ENCODE measurements at places on chromosomes 2 and 18.
A peak's percentile ranks its signal among the peaks of the same experiment; 100 is the strongest.

- DNase-seq, result no peak
Observed at GRCh38 chr18:74563999-74564398, 29.7 kb downstream of the CNDP1 start.

DNA sequence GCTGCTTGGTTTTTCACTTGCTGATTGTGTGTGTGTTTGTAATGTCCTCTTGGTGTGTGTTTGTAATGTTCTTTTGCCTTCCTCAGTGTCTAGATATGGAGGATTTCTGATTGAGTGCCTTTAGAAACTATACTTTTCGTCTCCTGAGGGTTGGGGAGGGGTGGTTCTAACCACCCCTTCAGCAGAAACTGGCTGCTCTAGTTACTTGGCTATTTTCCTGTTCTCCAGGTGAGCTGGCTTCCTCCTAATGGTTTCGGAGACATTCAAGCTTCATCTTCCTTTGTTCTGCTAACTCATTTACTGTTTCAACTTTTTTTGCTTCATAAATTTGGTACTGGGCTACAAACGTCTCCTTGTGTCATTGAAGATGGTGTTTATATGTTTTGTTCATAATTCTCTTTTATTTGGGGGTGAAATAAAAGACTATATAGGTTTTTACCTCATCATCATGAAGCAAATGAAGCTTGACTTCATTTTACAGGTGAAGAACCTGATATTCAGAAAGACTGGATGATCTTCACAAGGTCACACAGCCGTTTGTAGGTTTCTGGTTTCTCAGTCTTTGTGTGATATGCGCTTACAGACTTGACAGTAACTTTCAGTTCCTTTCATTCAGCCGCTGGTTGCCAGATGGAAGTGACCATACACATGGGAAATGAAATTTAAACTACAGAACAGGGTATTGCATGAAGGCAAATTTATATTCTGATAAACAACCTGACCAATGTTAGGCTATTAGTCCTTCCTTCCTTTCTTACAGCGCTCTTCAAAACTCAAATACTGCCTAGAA is 238.5 kb downstream of the GALR1 start:
- no peak for DNase-seq

DNA sequence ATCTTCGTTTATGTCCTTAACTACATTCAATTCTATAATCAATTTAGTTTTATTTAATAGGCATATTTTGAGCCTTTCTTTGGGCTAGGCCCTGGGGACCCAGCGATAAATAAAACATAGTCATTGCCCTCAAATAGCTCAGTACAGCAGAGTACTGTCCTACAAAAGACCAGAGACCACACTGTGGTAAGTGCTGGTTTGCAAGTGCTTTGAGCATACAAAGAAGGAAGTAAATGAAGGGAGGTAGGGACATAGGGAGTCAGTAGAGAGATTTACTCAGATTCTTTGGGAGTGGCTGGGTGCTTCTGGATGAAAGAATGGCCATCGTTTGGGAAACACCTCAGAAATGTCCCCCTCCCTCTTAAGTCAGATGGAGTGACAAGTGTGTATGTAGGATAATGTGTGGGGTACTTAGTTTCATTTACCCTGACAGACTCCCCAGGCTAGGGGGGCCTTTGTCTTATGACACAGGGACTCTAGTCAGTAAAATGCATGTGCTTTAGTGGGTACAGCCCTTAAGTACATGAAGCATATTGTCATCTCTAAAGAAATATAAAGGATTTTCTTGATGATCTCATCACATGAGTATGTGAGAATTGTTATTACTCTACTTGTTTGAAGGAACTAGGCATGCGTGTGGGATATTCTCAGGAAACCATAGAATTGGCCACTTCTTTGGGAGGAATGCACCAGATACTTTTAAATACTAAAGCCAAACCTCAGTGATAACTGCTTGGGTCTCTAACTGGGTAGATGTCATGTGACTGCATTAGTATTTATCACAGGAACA is 35.1 kb downstream of the MAPRE2 start:
- no peak for DNase-seq

DNA sequence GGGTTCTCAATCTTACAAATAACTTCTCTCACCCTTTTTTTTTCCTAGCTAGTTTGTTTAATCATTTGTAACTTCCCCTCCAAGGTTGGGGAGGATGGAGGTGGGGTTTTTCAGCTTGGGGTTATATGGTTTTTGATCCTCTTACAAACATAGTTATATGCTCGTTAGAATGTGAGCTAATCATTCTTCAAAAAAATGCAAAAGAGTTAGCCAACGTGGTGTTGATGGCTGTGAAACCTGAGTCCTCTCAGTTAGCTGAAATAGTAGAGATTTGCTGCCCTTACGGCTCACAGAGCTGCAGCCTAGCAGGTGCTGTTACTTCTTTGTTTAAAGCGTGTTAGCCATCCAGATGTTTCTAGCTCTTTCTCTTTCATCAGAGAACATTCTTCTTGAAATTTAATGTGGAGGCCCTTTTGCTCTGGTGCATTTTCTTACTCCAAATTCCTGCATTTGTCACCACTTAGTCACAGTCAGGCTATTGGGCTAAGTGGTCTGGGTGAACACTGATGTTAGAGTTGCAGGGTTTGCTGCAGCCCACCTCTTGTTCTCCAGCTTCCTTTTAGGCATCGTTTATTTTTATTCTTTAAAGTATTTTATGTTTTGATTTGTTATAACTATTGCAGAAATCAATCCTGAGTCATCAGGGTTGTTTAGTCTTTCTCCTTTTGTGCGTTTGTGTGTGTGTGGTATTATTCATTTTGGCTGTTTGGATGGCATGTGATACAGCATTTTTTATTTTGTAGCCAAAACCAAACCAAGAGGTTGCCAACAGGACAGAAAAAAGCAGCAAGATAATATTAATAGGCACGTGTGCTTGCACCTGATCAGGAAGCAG is 41.1 kb downstream of the LIMS1 start:
- DNase-seq, result no peak

DNA sequence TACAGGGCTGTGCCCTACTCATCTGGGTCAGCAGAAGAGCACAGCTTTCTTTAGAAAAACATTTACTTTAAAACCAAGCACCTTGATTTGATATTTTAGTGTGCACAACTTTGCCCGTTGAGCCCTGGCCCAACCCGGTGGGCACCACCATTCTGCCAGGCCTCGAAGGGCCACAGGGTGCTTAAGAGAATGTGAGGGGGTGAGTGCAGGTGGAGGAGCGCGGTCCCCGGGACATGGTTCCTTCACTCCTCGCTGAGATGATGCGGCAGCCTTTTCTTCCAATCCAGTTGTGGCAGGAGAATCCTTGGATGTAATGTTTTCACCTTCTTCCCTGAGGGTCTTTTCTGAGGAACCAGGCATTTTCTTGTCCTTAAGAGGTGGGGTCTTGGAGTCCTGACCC is 119.0 kb downstream of the RPIA start:
- DNase-seq, result no peak

- peak; percentile 55 for DNase-seq
Observed at GRCh38 chr2:132547090-132547687, 122.8 kb downstream of the LYPD1 start.

DNA sequence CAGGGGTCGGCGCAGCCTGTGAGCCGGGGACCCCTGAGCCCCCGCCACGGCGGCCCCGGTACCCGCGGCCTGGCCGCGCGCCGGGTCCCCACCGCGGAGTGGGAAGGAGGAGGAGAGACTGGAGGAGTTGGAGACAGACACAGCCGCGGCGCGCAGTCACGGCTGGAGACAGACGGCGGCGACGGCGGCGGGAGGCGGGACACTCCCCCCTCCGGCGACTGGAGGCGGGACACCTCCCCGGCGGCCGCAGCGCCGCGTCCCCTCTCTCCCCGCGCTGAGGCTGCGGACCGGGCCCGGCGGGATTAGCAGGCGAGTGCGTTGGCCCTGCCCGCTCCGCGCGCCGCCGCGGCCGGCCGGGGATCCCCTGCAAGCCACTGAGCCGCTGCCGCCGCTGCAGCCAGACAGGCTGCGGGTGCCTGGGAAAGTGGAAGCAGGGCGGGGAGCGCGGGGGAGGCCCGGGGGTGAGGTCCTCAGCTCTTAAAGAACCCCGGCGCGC is 1.0 kb upstream of the LDLRAD4 start:
- no peak for DNase-seq

- DNase-seq, result no peak
Observed at GRCh38 chr2:30267161-30267975, 36.0 kb downstream of the LBH start.

DNA sequence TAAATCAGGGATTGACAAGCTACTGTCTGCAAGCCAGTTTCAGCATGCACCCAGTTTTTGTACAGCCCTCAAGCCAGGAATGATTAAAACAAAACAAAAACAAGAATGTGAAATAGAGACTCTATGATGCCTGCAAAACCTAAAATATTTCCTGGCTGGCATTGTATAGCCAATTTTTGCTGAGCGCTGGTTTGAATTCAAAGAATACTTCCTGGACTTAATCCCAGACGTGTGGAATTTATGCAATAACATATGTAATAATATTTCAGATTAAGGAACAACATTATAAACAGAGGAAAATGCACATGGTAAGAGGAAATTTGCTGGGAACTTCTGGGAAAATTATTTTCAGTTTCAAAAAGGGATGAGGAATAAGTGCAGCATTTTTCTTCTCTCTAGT is 148.1 kb upstream of the RPRM start:
- peak; percentile 46 for DNase-seq

DNA sequence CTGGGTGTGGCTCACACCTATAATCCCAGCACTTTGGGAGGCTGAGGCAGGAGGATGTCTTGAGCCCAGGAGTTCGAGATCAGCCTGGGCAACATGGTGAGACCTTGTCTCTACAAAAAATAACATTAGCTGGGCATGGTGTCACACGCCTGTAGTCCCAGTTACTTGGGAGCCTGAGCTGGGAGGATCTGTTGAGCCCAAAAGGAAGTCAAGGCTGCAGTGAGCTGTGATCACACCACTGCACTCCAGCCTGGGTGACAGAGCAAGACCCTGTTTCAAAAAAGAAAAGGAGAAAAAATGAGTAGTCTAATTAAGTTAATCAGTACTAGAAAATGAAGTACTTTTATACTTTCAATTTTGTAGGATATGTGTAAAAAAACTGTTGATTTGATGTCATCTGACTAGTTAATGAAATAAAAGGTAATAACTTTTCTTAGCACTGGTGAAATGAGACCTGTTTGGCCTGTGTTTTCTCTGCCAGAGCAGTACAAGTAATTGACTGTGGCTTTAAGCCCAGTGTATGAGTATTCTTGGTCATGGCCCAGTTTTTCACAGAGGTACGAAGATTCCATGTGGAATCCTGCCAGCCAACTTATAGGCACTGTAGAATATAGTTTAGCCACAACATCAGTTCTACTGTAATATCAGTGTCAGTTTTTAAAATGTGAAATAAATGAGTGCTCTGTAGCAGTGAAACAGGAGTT is 35.8 kb downstream of the MFSD6 start:
- DNase-seq, result no peak

- DNase-seq, result peak; percentile 15
Observed at GRCh38 chr2:173354073-173354581, 545 bp upstream of the CDCA7 start.

- no peak for DNase-seq
Observed at GRCh38 chr2:45093663-45094062, 84.4 kb upstream of the SIX2 start.
